ENCODE measurements at places on chromosomes 2 and 18.

- ATAC-seq, result no peak
Observed at GRCh38 chr18:28837100-28837499, 660.2 kb upstream of the CDH2 start.

DNA sequence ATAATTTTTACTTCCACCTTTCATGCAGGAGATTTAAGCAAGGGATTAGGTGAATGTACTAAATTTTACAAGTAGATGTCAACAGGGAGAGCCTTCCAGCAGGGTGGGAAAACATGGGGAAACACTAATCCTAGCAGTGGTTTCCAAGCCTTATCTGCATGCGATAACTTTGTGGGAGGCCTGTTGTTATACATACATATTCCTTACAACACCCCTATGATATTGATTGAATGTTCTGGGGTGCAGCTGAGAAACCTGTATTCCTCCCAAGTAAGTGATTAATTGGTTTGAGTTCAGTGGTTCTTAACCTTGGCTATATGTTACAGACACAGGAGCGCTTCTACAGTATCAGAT, 65.9 kb downstream of the COL4A4 start:
- no peak for ATAC-seq

GRCh38 chr2:239236808-239237205, 164.0 kb downstream of the HDAC4 start:
- ATAC-seq, result no peak

- no peak for ATAC-seq
Observed at GRCh38 chr2:212037062-212037461, 501.5 kb downstream of the ERBB4 start.

DNA sequence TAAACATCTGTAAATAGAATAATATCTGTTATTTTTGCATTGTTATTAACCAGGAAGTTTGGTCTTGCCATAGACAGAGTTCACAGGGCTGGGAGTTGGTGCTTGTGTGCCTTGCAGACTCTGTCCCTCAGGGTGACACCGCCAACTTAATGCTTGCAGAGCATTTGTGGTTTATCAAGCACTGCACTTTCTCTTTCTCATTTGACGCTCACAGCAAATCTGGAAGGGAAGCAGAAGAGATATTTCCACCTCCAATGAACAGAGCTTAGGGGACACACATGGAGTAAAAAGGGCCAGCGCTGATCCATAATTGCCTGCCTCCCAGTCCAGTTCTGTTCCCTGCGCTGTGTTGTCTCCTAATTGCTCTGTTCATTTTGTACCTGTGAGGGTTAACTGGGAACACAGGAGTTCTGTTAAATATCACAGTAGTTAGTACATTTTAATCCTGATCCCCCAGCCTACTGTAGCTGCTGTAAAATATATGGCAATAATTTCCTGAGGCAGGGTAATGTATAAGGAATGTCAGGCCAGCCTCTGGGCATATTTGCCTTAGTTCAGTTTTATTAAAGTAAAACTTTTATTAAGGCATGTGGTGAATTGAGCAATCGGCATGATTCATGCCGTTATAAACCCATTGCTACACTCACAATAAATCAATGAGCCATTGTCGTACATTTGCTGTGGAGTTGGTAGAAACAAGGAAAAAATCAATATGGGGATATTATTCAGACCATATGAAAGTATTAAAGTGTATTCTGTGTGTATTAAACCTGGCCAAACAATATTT, 182.5 kb upstream of the OSR1 start:
- no peak for ATAC-seq

GRCh38 chr18:3605954-3606443, 156.0 kb downstream of the TGIF1 start:
- peak; percentile 14 for ATAC-seq

- ATAC-seq, result no peak
Observed at GRCh38 chr2:26462100-26462499, 15.8 kb downstream of the OTOF start.

DNA sequence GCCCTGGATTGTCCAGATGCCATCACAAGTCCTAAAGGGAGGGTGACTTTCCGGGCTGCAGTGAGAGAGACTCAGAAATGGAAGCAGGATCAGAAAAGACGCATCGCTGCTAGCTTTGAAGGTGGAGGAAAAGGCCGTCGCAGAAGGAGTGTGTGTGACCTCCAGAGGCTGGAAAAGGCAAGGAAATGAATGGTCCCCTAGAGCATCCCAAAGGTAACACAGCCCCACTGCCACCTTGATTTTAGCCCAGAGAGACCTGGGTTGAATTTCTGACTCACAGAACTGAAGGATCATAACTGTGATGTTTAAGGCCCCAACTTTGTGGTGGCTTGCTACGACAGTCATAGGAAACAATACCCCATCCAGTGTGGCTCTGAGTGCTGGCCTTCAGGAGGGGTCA, 8.6 kb upstream of the NCK2 start:
- ATAC-seq, result no peak

- no peak for ATAC-seq
Observed at GRCh38 chr2:136119717-136120675, 2.0 kb upstream of the CXCR4 start.

DNA sequence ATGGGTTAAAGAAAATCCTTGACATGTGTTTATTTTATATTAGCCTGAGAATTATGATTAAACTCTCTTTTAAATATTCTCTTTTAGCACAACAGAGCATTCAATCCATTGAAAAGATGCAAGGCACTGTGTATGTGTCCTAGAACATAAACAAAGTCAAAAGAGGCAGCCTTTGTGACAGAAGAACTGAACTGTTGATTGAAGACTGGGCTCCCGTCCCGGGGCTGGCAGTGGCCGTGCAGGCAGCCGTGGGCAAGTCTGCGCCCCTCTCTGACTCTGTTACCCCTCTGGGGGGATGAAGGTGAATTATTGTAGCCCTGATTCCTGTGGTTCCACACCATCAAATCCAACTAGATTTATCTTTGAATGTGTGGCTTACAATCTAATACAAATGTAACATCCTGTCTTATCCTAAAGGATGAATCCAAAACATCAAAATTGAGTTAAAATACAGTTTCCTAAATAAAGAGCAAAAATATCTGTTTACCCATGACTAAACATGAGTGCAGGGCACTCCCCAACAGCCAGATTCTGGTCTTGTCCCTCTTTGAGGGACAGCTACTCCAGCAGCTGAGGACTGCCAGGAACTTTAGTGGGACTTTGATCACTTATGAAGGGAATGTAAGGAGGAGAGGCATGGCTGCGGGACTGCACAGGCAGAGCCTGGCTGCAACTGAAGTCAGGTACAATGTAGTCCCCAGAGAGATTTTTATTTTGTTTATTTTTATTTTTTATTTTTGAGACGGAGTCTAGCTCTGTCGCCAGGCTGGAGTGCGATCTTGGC, 37.3 kb upstream of the SH3BP4 start:
- no peak for ATAC-seq

GRCh38 chr2:61255580-61256437, 93.8 kb downstream of the C2orf74 start:
- no peak for ATAC-seq

All from activated CD4-positive, CD25-positive, alpha-beta regulatory T cell treated with anti-CD3 and anti-CD28 coated beads, Interleukin-2, amount 50 U/mL, for 24 hours (primary cell).